ENCODE measurements at places on chromosomes 5 and 9.

- DNase-seq, result no peak
Measured at GRCh38 chr5:136216230-136216629, 23.3 kb upstream of the SMIM32 start.

DNA sequence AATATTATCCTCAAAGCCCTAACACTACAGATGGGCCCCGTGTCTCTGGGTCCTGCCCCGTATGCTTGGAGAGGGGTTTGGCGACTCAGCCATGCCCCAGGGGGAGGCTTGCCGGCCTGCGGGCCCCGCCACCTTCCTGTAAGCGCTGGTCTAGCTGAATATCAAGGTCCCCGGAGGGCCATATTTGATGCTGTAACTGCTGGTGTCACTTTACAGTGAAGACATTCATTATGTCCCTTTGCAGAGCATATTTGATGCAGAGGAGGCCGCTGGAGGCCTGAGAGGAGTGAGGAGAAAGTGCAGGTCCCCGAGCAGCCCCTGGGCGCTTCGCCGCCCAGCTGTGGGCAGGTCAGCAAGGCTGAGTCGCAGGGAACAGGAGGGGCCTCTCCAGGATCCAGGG lies 16.8 kb downstream of the IRX4 start:
- no peak for DNase-seq

DNA sequence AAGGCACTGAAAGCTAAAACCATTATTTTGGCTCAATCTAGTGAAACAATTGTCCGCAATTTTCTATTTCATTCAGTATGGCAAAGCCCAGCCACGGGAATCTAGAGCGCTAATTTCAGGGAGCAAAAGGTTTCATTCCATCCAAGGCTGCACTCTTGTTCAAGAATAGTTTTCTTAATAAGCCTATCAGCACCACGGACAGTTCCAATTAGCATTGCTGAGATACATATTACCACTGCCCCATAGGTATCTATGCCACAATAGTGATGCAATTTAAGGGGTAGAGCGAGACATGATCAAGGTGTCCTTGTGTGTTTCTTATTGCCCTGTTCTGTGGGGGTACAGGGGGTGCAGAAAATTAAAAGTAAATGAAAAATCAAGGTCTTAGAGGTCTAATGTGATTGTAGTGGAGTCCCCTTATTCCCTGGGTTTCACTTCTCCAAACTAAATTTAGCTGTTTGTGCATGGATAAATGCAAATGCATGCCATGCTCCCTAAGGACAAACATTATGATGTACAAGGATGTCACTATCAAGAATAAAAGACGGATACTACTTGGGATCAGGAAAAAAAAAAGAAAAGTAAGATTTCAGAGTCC lies 45.5 kb downstream of the SPOCK1 start:
- no peak for DNase-seq

DNA sequence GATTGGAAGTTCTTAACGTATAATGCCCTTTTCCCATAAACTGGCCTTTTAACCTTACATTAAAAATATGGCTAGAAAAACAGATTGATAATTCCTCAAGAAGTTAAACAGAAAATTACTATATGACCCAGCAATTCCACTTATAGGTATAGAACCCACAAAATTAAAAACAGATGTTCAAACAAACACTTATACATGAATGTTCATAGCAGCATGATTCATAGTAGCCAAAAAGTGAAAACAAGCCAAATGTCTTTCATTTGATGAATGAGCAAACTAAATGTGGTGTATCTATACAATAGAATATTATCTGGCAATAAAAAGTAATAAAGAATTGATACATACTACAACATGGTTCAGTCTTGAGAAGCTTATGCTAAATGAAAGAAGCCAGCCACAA lies 35.5 kb downstream of the POU5F2 start:
- DNase-seq, result no peak

- DNase-seq, result no peak
Measured at GRCh38 chr9:71368157-71368556, 246.7 kb upstream of the TRPM3 start.

All from body of pancreas (tissue), 4 donors.